ENCODE measurements at places on chromosomes 5 and 9. TPM values are rescaled to one million over a fixed set of nuclear protein-coding genes. Genes with fewer than 3 reads are reported as not detected.

- DNase-seq = no peak
Observed at GRCh38 chr5:135246923-135247795, 151.9 kb downstream of the MACROH2A1 start.

DNA sequence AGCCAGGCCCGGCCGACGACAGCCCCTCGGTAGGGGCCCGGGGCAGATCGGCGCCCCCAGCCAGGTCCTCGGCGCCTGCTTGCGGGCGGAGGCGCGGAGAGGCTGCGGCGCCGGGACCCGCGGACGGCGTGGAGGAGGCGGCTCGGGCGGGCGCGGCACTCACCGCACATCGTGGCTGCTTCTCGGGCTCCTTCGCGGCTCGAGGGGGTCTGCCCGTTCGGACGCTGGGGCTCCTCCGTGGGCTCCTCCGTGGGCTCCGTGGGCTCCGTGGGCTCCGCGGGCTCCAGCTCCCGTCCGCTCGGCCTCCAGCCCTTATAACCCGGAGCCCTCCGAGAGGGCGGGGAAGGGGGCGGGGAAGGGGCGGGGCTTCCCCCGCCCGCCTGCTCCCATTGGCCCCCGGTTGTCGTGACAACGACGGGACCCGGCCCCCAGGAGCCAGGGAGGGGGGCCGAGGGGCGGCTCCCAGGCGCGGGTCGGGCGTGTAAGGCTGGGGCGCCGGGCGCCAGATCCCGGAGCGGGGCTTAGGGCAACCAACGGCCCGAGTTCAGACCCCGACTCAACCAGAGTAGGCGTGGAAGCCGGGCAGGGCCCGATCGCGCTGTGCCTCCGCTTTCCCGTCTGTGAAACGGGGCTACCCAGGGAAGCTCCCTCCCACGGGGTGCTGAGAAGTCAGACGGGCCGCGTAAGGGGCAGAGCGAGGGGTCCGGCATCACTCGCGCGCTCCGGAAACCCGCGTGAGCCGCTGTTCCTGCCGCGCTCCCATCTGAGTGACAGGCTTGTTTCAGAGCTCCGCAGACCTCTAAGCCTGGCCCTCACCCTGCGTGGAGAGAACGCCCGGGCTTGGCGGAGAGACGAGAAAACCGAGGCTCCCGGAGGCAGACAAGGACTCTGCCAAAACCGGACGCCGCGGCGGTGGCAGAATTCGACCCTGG, at the start of gene GFPT2:
Gene GFPT2, minus strand, starts transcription at position 289 of the 932 bp plus-strand sequence. Its CDS starts 119 bp downstream, at position 170.
- peak; percentile 85 for DNase-seq

DNA sequence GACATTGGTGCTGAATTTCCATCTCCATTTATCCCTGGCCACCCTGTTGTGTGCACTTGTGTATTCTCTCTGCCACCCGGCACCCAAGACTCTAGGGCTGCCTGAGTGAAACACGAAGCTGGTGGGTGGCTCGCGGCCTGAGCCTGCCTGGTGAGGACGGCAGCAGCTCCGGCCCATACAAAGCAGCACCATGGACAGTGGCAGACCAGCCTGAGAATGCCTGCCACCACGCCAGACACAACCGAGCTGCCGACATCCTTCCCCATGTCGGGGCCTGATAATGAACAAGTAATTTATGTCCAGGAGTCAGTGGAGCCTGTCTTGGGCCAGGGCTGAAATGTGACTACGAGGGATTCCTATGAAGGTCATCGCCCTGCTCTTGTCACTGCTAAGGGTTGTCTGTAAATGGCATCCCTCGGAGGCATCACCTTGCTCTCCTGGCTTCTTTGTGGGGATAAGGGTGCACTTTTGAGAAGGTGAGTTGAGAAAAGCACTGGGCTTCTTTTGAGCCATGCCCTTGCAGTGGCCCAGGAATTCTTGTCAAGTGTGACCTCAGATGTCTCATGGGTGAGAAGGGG, 175.7 kb downstream of the MELK start:
- peak; percentile 80 for DNase-seq

The KIF4B gene
- polyA plus RNA-seq = 0.24 TPM

The FAM200C gene
- polyA plus RNA-seq = 16.7 TPM

All from renal pelvis (tissue), 12 donors.